ENCODE measurements at places on chromosomes 5 and 9.

GRCh38 chr9:109922617-109923470 is 142.8 kb downstream of the PALM2AKAP2 start:
- no peak for DNase-seq

- no peak for DNase-seq
Measured at GRCh38 chr5:176173647-176174046, 64.6 kb upstream of the SIMC1 start.

DNA sequence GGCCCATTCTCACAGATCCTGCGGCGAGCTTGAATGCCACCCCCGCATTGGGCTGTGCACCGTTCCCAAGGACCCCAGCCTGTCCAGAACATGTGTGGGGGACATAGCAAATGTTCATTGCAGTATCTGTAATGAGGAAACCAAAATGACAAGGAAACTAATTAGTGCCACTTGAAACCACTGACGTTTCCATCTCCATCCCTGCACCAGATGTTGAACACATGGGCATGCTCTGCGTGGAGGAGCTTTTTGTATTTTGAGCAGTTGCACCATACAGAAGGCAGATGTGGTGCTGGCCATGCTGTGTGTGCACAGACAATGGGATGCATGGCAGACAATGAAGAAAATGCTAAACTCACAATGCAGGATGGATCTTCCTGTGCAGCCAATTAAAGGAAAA is 437.7 kb downstream of the SEMA5A start:
- DNase-seq = no peak

- no peak for DNase-seq
Measured at GRCh38 chr5:55037046-55037771, 13.2 kb downstream of the GZMK start.

GRCh38 chr5:153885141-153885540 is 153.6 kb downstream of the FAM114A2 start:
- DNase-seq = no peak

DNA sequence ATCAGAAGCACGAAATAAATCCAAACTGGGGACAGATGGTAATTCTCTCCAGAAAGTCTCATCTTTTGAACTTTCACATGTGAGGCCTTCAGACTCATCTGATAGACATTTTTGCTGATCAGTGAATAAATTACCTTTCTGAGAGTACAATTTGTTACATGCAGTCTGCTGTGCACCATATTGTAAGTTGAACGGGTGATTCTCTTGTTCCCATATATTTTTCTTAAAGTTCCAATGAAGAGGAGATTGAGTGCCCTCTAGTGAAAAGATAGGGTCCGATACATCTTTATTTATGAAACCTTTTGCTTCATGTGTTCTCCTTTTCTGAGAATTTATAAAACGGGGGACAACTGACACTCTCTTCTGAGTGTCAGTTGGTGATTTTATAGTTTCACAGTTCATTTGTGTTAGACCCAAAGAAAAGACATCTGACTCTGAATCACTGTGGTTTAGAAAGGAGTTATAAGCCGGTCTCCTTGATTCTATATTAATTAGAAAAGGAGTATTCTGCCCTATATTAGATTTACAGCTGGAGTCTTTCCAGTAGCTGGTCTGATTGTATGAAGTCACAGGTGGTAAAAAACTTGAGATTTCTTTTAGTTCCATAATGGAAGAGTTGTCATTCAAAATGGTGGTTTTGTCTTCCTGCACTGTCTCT is 30.4 kb downstream of the GNG10 start:
- DNase-seq = peak; percentile 54

DNA sequence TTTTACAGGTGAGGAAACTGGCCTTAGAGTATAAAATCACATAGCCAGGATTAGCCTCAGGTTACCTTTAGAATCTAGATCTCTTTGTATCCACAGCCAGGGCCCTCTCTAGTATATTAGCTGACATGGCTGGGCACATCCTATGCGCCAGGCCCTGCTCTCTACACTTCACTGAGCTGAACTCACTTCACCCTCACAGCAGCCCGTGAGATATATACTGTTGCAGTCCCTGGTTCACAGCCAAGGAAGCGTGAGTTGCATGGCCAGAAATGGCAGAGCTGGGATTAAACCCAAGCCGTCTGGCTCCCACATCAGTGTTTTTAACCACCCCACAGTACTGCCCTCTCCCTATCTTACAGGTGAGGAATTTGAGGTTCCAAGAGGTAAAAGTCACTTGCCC is 58.4 kb downstream of the DAB2IP start:
- no peak for DNase-seq

DNA sequence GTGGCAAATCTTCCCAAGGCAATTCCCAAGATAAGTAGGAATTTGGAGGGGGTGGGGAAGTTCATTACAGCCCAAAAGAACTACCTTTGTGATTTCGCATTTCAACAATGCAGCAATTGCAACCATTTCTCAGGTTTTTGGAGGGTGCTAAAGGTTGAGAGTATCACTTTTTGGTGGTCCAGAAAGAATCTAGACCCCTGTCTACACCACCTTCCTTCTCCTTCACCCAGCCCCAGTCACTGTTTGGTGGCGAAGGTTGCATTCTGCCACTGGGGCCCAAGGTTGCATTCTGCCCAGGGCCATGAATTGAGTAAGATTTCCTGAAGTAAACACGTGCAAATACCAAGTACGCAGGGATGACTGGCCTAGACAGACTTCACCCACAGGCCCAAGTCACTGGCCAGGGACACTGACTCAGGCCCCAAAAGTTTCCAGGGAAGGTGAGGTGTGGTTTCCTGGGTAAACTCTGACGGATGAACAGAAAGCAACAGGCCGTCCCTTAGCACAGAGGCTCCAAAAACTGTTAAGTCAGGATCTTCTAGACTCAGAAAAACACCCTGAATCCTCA is 5.7 kb downstream of the PDE6A start:
- peak; percentile 97 for DNase-seq

DNA sequence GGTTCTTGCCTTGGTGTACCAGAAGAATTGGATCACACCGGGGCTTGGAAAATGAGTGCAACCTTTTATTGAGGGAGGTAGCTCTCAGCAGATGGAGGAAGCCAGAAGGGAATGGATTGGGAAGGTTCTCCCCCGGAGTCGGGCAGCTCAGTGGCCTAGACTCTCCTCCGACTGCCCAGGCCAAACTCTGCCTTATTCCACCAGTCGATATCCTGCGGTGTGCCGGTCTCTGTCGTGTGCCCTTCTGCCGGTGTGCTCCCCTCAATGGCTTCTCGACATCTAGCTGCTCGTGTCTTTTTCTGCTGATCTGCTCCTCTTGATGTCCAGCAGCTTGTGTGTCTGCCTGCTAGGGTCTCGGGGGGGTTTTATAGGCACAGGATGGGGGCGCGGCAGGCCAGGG is 87.4 kb upstream of the CCL21 start:
- DNase-seq = no peak

GRCh38 chr5:134026521-134027287 is 21.9 kb upstream of the VDAC1 start:
- DNase-seq = peak; percentile 65

DNA sequence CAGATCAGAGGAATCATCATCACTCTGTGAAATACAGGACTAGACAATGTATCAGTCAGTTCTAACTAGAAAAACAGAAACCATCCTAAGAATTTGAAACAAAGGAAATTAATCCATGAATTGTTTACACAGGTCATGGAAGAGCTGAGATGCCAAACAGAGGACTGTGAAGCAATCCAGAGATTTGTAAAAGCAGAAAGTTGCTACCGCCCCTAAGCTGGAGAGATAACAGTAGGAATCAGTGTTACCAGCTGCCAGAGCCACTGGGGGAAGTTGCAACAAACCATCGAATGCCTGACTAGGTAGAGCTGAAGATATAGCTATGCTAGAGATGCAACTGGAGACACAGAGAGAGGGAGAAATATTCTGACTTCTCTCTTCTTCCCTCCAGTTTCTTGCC is 10.4 kb upstream of the MIER3 start:
- DNase-seq = no peak

- DNase-seq = peak; percentile 53
Measured at GRCh38 chr5:93476251-93476742, 104.7 kb downstream of the NR2F1-AS1 start.

DNA sequence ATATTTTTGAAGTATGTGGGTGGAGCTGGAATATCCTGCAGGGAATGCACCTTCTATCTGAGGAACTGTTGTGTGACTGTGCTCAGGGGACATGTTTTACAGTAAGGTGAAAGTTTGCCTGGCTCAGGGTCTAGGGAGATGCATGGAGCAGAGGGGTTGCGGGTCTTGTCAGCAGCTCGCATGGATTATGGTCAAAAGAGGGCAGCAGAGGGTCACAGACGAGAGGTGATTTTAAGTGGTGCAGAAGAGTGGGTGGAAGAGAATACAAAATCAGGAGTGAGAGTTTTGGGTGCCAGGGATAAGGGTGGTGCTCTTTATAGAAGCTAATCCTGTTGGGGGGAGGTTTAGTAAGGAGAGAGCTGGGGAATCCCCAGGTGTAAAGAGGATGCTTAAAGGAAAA is 53.5 kb upstream of the GRIN3A start:
- peak; percentile 32 for DNase-seq

DNA sequence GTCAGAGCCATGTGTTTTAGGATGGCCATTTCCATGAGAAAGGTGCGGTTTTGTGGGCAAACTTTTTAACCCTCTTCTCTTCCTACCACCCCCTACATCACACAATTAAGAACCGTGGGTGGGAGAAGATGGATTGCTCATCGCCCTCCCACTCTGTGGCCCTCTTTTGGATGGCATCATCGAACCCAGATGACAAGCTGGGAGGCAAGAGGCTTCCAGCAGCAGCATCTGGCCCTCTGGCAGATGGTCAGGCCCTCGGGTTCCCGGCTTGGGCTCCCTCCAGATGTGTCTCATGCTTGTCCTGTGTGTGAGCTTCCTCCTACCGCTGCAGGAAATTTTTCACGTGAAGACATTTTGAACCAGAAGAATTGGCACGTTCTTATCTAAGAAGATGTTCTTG is 199.9 kb downstream of the EBF1 start:
- DNase-seq = no peak

GRCh38 chr5:63293317-63293716 is 668.9 kb downstream of the HTR1A start:
- no peak for DNase-seq

- DNase-seq = peak; percentile 29
Measured at GRCh38 chr9:133726401-133727276, 11.5 kb downstream of the SARDH start.

- DNase-seq = no peak
Measured at GRCh38 chr9:134965411-134965810, 47.7 kb upstream of the FCN1 start.

- DNase-seq = no peak
Measured at GRCh38 chr9:79768194-79768593, 196.4 kb downstream of the TLE4 start.

DNA sequence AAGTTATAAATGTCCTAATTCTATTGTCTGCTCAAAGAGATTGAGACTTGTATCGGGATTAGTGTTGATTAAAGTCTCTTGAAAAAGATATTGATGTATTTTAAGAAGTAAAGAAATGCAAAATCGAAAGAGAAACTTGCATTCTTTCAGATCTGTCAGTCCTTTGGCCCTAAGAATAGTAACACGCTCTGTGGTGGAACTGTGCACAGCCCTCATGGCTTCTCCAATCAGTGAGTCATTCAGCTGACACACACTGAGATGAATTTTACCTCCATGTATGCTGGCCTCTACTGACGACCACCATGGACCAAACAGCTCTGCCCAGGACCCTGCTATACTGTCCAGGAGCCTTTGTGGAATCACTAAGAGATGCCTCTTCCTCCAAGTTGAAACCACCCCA is 232.4 kb downstream of the ESM1 start:
- DNase-seq = peak; percentile 42

DNA sequence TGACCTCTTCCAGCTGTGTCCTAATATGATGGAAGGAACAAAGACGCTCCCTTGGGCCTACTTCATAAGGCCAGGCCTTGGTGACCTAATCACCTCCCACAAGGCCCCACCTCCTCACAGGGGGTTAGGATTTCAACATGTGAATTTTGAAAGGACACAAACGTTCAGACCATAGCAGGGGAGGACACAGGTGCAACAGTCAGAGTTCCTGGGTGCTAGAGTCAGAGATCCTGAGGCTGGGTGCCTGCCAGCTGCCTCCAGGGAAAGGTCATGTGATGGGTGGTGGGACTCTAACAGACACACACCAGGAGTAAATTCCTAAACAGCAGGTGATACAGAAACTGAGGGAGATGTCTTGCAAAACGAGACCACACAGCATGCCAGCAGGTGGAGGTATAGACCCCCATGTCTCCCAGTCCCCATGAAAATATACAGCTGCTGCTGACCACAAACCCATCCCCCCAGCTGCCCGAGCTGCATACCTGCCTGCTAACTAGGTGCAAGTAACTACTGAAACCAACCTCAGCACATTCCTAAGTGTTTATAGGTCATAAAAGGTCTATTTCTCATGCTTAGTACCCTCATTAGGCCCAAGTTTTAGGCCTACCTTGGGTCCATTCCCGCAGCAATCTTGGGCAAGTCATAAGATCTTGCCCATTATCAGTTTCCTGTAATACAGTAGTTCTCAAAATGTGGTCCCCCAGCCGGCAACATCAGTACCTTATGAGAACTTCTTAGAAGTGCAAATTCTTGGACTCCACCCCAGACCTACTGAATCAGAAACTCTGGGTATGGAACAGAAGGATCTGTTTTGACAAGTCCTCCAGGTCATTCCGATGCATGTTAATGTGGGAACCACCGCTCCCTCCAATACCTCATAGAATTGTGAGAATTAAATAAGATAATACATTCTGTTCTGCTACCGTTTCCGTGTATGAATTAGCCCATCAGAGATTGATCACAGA is 245.3 kb downstream of the ENC1 start:
- peak; percentile 97 for DNase-seq

DNA sequence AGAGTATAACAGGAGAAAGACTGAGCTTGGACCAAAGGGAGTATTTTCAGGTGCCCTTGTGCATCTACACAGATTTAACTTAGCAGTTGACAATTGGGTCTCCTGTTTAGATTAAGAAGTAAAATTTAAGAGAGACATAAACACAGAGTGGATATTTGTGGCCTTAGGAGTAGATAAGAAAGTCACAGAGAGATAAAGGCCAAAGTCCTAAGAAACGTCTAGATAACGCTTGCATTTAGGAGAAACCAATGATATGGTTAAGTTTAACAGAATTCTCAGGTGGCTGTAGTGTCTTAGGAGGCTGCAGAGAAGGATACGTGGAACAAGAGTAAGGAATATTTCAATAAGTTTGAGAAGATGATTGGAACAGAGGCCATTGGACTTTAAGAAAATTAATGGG is 155.0 kb upstream of the DAB2 start:
- no peak for DNase-seq

DNA sequence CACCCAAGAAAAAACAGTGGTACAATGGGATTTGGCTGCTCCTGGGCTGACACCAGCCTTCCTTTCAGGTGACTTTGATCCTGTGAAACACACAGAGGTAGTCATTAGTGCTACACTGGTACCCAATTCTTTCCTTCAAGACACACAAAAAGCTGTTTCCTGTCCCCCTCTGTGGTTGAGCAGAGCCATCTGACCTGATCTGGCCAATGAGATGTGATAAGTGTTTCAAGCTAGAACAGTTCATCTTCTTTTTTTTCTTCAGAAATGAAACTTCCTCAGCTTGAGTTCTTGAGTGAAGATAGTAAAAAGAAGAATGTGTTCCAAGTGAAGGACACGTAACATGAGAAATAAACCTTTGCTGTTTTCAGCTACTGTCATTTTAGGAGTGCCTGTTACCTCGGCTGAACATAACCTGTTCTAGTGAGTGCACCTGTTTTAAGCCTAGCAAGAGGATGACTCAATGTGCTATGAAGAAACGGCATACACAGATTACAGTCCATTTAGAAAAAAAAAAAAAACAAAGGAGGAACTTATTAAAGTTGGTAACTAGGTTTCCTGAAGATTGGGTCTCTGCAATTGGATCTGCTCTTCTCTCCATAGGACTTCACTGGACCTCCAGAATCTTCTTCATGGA is 287.8 kb downstream of the GAS1 start:
- peak; percentile 21 for DNase-seq
